Activated CD8-positive, alpha-beta memory T cell treated with anti-CD3 and anti-CD28 coated beads, Interleukin-2, amount 50 U/mL, for 48 hours (primary cell): ENCODE measurements at places on chromosomes 1 and 21.

- DNase-seq, result no peak
These were observed 107.0 kb downstream of the ODF2L start for GRCh38 chr1:86289161-86289560.

GRCh38 chr1:30319765-30320580 is 403.4 kb downstream of the MATN1 start:
- DNase-seq, result peak; percentile 15

DNA sequence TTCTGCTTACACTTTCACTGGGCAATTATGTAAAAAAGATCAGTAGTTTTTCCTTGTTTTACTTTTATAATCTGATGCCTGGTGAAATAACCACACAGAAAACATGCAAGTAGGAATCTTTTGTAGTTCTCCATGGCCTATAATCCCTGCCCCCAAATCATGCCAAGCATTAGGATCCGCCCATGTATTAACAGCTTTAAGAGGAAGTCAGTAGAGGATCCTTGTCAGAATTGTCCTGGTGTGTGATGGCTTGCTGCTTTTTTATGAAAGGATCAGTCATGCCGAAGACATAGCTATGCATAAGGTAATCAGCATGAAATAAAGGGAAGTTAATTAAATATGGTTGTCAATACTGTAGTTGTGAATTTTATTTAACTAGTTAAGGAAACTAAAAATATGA is 20.0 kb downstream of the ADGRL2 start:
- no peak for DNase-seq

DNA sequence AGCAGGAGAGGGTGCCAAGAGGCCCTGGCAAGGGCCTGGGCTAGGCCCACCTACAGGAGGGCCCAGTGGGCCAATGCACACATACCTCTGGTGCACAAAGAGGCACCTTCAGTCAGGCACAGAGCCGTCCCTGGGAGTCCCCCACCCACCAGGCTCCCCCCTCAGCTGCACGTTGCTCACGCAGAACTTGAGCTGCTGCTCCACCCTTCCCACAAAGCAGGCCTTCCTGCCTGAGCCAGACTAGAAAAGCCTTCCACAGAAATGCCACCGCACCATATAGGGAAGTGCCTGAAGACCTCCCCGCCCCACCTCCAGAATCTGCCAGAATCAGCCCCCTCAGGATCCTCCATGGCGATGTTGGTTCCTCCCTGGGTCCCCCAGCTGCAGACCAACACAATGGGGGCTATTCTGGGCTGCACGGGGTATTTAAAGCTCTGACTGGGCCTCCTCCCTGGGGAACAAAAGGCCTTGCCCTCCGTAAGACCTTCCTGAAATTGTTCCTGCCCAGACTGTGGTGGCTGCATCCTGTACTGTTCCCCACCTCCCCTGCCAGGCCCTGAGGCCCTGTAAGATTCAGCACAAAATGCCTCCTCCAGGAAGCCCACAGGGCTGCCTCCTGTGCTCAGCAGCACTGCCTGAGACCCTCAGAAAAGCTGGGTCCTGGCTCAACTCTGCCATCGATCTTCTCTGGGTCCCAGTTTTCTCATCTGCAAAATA is 27.2 kb downstream of the HSPG2 start:
- DNase-seq, result peak; percentile 82

- no peak for DNase-seq
These were observed 2.8 kb downstream of the HES2 start for GRCh38 chr1:6416906-6417305.

DNA sequence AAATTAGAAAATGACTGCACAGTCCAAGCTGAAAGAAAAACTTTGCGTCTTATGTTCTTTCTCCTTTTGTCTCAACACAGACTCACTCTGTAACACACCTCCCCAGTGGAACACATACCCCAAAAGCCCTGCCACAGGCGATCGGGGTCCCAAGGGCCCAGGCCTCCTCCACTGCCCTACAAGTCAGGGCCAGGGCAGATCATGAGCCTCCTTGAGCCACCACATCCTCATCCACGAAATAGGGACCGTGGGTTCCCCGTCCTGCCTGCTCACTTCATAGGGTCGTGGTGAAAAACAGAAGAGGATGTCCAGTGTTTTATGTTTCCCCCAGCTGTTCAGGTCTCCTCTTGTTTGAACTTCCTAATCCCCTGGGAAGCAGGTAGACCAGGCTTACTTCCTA is 116.7 kb downstream of the KCNN3 start:
- peak; percentile 49 for DNase-seq

GRCh38 chr1:199394856-199395255 is 632.7 kb upstream of the NR5A2 start:
- DNase-seq, result no peak

- no peak for DNase-seq
These were observed 59.0 kb upstream of the BTG3 start for GRCh38 chr21:17671733-17672132.

- DNase-seq, result no peak
These were observed 713.8 kb downstream of the KCNT2 start for GRCh38 chr1:195894411-195894810.

GRCh38 chr1:98723574-98723973 is 62.1 kb downstream of the SNX7 start:
- DNase-seq, result no peak
